ENCODE measurements at places on chromosomes 7 and 10.

DNA sequence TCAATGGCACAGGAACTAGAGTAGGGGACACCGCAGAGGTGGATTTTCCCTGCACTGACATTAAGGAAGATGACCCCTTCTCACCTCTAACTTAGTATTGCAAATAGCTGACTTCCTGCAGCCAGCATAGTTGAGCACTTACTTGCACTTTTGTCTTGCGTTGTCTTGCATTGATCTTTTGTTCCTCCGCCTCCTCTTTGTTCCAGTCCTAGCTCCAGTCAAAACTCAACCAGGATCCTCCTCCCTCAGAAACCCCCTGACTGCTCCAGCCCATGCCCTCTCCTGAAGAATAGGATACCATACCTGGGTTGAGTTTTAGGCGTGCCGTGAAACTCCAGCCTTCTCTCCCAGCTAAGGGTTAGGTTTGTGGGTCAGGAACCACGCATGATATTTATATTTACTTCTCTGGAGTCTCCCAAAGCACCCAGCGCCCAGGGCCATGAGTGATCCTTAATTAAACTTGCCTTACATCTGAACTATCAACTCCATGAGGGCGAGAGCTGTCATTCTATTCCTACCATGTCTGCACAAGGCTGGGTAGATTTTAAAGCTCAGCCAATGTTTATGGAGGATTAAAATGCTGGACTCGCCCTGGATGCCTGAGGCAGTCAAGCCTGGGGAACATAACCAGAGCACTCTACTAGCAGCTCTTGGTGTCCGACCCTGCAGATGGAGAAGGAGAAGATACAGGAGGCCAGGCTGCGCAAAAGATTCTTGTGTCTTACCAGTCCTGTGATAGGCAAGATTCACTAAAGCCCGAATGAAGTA, 14.1 kb downstream of the ZNF467 start:
- no peak for DNase-seq

DNA sequence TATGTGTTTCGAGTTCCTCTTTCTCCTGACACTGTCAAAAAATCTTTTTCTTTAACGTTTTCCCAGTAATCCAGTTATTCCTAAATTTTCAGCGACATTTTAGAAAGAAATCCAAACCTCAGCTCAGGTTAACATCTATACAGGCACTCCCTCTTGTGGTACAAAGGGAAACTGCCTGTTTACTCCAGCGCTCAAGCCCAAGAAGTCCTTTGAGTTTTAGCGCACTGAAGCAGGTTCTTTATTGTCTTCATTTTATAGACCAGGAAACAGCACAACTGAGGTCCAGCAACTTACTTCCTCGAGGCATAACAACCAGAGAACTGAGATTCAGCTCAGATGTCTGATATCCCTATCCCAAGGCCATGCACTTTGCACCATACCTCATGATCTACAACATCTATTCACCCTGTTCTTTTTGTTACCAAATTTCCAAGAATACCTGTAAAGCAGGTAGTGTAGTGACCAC, 287.2 kb upstream of the MKLN1 start:
- DNase-seq: peak; percentile 61

- no peak for DNase-seq
Measured at GRCh38 chr7:153297141-153297540, 537.6 kb downstream of the ACTR3B start.

DNA sequence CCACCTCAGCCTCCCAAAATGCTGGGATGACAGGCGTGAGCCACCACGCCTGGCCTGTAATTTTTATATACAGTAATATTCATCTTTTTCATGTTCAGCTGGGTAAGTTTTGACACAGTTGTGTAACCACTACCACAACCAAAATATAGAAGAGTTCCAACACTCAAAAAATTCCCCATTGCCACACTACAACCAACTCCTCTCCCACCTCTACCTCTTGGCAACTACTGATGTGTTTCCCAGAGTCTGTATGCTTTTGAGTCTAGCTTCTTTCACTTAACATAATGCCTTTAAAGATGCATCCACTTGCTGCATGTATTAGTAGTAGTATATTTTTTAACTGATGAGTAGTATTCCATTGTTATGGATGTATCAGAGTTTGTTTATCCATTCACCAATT, 90.7 kb downstream of the SRPK2 start:
- no peak for DNase-seq

GRCh38 chr7:115962340-115962739, 68.2 kb downstream of the TFEC start:
- no peak for DNase-seq

- no peak for DNase-seq
Measured at GRCh38 chr10:87816898-87817608, 973 bp downstream of the ATAD1 start.

- no peak for DNase-seq
Measured at GRCh38 chr10:110411047-110411410, 86.7 kb upstream of the DUSP5 start.

DNA sequence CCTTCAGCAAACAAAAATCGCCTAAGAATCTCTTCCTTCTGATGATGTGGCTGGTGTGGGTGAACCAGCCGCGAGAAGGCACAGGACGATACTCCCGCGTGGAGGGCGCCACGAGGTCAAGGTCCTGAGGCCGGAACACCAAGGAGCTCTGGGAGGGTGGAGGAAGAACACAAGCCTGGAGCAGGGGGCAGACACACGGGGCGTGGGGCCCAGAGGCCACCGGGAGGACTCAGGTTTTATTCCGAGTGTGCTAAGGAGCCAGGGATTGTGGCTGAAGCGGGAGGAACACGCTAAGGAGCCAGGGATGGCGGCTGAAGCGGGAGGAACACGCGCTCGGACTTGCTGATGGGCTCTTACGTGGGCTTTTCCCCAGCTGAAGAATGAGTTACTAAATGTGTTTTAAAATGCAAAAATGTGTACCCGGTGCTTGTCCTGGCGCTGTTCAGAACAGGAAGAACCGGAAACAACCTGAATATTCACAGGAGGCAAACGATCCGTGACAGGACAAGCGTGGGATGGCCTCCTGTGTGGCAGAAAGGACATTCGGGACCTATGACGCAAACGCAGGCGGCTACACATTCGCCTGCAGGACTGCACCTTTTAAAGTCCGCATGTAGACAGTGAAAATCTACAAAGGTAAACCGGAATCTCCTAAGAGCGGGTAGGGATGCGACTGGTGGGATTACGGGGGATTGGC, 64.0 kb downstream of the MAD1L1 start:
- DNase-seq: no peak

DNA sequence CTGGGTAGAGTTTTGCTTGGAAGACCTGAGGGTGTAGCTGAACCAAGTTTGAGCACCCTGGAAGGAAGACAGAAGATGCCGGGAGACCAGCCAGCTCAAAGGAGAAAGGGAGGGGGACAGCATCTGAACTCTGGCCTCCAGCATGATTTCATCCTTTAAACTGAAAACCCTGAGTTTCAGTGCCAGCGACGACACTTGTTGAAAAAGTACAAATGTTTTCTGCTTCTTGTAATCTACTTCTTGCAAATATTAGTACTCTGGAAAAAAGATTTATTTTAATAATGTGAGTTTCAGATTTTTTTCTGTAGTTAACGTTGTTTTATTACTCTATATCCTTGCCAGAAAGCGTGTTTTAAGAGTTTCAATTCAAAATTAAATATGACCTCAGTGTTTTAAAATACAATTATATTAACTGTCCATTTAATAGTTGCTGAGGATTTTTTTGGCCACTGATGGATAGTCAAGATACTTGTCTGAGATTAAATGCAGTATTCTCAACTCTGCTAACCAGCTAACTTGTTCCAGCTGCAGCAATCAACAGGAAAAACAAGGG, 227.7 kb downstream of the MGMT start:
- DNase-seq: no peak

DNA sequence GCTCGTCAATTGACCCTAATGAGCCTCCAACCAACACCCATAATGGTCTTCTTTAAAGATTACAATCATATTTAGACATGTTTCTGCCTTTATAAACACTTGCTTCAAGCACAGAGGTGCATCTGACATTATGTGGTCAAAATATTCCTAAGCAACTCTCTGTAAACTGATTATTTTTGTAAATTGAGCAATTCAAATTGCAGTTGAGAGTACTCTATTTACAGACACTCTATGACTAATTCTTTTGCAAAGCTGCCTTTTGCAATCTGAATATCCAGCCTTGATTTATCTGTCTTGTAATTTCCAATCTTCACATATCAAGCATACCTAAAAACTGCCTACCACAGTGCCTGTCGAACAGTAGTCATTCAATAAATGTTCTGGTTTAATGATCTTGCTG, 112.0 kb downstream of the PDE1C start:
- DNase-seq: no peak

DNA sequence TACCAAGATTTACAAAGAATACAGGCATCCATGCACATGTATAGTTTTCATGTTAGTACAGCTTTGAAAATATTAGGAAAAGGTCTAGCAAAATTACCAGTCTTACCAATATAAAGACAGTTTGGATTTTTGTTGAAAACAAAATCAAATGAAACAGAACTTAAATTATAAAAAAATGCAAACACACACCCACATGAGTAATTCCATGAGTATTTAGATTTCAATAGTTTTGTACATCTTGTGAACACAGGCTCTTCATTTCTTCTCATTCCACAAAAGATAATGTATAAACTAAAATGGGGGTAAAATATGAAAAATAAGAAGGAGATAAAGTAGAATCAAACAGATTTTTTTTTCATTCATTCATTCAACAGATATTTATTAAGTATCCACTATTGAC, 682.2 kb upstream of the ANKRD30A start:
- no peak for DNase-seq

DNA sequence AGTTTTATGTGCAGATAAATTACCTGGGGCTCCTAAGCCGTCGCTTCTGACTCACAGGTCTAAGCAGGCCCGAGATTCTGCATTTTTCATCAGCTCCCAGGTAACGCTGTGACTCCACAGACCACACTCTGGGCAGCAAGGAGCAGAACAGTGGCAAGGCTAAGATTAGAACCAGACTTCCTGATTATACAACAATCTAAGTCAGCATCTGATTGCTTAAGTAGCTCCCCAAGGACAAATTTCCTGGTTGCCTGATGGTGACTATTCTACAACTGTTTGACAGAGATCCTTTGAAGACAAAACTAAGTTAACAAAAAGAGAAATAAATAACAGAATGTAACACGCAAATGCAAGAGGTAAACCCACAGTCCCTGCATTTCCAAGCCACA, 69.0 kb downstream of the CREB3L2 start:
- DNase-seq: no peak

DNA sequence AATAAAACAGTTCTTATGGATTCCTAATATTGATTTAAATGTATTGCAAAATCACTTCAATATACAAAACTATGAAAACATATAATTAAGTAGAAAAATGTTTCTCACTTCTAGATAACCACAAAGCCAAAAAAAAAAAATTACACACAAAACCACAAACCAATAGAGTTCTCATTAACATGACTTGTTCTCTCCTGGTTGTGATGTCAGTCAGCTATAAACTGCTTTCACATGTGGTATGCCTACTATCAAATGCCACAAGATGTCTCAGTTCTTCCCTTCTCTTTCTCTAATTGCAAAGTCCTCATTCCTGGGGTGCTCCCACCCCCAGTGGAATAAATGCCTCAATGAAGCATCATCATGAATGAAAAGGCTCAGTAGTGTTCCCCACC, 16.6 kb downstream of the GNAI1 start:
- peak; percentile 37 for DNase-seq

- no peak for DNase-seq
Measured at GRCh38 chr7:151517601-151518104, 2.0 kb downstream of the RHEB start.

DNA sequence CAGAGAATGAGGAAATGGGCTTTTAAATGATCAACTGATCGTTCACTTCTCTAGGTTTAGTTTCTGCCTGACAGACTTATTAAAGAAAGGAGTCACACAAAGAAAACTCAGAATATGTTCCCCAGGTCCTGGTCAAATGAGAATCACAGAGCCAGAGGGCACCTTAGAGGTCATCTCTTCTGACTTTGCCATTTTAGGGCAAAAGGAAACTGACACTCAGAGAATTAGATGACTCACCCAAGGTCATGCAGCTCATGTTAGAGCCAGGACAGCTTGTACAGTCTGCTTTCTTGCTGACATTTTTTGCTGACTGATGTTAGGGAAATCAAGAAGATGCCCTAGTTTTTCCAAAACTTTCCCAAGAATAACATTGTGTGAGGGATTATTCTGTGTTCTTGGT, 312.7 kb upstream of the SP8 start:
- no peak for DNase-seq

GRCh38 chr10:66176772-66177171, 749.1 kb upstream of the LRRTM3 start:
- no peak for DNase-seq

DNA sequence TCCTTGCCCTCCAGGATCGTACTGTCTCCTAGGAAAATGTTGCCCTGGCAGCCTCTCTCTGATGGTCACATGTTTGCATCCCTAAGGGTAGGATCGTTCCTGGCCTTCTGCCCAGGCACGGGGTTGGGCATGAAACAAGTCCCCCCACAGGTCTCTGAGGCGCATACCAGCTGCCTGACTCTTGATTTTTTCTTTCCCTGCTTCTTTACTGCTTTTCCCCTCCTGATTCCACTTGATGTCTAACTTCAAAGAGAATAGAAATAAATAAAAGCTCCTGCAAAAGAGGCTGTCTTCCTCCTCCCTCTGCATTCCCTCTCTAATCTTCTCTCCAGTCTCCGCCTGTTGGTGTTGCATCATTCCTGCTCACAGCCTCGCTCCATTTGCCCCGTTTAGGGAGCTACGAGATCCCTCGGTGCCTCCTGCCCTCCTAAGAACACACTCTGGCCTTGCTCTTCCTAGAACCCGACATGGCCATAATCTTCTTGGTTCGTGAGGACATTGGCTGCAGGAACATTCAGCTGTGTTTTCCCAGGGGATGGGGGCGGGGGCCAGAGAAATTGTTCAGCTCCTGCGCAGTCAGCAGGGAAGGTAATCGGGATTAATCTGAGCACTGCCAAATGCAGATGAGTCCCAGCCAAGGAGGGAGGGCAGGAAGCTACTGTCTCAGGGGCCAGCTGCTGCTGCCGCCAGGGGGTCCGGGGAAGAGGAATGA, 26.0 kb downstream of the LEP start:
- no peak for DNase-seq

DNA sequence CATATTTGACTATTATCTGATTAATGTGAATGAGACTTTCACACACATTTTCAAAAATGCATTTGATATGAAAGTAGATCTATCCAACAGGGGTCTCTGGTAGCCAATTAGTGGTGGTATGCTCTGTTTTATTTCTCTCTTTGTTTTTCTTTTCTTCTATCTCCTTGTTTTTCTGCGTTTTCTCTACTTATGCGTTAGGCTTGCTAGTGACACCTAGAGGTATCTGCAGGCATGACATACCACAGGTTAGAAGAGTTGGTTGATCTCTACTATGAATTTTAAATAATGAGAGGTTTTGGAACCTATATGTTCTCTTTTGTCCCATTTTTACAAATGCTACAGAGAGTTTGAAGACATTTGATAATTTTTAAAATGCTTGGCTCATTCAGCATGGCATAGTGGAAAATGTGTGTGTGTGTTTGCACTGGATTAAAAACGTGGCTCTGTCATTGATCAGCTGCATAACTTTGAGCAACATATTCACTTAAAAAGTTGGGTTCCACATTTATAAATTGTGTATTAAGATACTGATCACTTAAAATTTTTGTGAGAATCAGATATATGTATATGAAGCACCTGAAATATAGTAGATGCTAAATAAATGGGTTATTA, 28.1 kb upstream of the PLXDC2 start:
- peak; percentile 20 for DNase-seq

Measured in stimulated activated naive CD8-positive, alpha-beta T cell treated with anti-CD3 and anti-CD28 coated beads, Interleukin-15, Interleukin-2, amounts not matched to agents 100 U/mL and 50 U/mL, for 24 hours (primary cell).